ENCODE measurements at places on chromosomes 5 and 9.

- no peak for DNase-seq
Observed at GRCh38 chr5:124790895-124791732, 44.7 kb upstream of the ZNF608 start.

- DNase-seq: no peak
Observed at GRCh38 chr9:112121633-112122032, 53.5 kb downstream of the SUSD1 start.

DNA sequence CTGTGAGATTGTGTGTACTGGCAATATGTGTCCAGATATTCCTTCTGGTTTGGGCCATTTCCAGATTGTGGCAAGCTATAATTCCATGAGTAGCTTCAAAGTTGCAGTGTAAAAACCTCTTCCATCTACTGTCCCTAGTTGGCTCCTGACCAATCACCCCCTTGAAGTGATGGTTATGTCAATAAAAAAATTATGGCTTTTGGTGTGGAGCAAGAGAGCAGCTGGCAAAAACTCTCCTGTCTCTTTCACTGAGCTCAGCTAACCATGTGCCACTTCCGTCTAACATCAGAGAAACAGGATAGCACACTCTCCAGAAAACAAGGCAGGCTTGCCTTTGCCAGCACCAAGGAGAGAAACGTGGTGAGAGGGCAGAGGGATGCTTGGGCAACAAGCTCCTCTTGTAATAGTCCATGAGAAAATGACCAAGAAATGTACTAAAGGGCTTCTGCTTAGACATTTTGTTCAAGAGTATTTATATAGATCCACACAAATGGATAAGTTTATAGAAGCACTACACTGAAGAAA, 914.4 kb upstream of the SEMA6A start:
- DNase-seq: no peak

DNA sequence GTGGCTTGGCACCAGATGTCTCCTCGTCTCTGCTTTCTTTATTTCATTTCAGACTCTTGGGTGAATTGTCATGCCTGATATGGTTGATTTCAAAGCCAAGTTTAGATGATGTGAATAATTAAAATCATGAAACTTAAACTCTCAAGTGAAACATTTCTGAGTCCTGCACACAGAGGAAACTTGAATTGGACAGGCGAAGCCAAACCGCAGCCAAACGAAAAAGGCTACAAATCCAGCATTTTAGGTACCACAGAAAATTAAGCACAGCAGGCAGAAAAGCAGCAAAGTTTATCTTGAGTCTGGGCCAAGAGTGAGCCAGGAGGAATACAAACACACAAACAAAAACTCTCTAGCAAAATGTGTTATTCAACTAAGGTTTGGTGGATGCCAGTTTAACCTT, 659.8 kb upstream of the KLF4 start:
- DNase-seq: no peak
